ENCODE measurements at places on chromosomes 4 and X. TPM values are rescaled to one million over a fixed set of nuclear protein-coding genes. Genes with fewer than 3 reads are reported as not detected.
A peak's percentile ranks its signal among the peaks of the same experiment; 100 is the strongest.

DNA sequence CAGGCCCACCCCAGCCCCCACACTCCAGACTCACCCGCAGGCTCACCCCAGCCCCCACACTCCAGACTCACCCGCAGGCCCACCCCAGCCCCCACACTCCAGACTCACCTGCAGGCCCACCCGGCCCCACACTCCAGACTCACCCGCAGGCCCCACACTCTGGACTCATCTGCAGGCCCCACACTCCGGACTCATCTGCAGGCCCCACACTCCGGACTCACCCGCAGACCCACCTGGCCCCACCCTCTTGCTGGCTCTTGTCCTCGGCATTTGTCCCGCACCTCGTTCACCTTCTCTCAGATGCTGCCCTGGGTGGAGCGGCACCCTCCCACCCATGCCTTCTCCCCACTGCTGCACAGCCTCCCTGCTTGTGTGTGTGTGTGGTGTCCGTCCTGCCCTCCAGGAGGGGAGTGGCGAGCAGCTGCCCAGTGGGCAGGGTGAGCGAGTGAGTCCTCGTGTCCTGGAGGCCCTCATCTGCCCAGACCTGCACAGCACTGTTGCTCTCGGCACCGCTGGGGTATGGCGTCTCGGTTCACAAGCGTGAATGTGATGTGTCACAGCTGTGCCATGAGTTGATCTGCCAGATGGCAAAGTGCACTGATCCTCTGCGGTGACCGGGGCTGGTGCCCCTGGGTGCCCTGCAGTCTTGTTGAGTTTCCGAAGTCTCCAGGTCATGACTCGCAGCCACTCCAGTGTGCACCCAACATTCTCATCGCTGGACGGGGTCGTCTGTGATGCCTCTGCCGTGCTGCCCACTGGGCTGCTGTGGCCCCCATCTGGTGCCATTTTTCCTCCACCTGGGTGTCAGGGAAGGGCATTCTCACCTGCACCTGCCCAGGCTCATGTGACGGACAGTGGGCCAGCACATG, 27.7 kb downstream of the MAEA start:
- DNase-seq, result no peak

DNA sequence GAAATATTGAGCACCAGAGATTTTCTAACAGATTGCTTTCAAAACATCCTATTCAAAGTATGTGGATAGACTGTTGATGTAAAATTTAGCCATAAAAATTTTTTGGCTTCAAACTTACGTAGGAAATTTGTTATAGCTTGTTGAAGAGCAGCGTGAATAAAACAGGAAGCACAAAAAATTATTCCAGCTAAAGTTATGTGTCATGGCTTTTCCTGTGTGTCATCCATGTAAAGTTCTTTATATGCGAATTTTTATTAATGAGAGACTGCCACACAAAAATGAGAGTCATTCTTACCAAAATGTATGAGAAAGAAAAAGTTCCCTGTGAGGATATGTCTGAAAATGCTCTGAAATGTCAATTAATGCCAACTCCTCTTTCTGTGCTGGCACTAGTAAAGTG, 19.5 kb downstream of the EPGN start:
- no peak for DNase-seq

DNA sequence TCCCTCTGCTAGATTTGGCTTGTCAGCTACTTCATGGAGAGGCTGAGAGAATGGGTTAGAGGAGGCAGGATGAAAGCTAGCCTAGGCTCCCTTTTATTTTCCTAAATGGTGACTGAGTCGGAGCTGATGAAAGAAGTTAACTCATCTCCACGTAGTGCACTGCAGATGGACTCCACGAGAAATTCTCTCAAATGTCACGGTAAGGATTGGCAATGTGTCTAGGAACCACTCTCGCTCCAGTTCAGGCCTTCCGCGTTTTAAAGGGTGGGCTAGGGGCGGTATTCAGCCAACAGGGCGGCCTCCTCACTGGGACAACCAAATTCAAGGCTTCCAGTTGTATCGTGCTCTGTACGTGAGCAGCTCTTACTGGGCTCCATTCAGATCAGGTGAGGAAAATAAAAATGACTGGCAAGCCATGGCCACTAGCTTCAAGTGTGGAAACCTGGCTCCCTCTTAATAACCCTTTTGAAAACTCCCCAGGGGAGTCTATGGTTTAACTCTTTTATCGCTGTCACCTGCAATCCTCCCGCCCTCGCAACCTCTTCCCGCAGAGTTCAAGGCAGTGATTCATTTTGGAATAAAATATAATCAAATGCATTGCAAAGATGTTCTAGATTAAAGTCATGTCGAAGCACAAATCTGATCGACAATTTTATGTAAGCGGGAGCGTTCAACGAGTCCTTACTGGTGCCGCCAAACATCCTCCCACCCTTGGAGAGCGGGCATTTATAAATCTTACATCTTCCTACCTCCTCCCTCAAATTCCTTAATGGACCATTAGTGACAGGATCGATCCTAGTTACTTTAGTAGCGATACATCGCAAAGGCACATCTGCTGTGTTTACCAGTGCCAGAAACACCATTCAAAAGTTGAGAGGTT, 1.2 kb downstream of the SPOCK3 start:
- no peak for DNase-seq

GRCh38 chrX:129823522-129823921, 20.2 kb downstream of the ZDHHC9 start:
- DNase-seq, result no peak

DNA sequence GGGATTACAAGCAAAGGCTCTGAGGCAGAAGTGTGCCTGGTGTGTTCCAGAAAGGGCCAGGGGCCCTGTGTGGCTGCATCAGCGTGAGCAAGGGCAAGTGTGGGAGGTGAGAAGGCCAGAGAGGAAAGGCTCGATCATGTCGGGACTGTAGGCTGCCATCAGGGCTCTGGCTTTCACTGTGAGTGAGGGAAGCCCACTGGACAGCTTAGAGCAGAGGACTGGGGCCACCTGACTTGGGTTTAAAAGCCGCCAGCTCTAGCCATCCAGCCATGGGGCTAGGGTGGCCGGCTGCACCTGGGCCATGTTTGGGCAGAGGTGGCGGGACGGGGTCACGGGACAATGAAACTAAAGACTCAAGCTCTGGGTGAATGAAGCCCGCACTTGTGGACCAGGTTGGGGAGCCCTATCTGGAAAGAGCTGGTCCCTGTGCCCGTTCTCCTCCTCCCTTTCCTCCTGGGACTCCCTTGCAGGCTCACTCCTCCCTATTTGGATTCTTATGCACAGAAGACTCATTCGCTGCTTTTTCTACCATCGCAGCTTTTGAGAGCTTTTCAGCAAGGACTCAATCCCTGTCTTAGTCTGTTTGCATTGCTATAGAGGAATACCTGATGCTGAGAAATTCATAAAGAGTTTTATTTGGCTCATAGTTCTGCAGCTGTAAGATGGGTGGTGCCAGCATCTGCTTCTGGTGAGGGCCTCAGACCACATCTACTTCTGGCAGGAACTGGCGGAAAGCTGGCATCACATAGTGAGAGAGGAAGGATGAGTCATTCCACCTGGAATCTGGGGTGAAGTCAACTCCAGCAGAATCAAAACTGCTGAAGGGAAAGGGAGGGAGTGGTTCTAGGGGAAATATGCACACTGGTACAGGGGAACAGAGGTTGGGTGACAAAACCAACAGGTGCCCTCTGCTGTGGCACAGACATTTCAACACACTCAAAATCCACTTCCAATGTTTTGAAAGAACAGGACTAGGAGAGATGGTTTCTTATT, 15.3 kb downstream of the CTAG1B start:
- no peak for DNase-seq

DNA sequence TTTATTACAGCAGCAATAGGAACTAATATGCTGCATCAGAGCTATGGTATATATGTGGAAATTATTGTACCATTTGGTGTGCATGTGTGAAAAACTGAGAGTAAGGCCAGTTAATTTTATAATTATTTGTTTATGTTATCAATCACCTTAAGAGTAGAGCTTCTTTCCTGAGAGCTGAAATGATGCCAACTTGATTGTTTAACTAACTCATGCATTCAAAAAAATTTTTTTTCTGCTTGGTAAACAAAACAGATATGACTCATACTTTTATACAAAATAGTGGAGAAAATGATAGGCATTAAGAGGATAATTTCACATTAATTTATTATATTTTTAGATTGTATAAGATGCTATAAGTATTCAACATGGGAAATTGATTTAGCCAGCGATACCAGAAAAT, 622.7 kb downstream of the RAPGEF2 start:
- no peak for DNase-seq

- DNase-seq, result no peak
These were observed 24.2 kb upstream of the EDNRA start for GRCh38 chr4:147456706-147457105.

- DNase-seq, result no peak
These were observed 21.0 kb downstream of the S100G start for GRCh38 chrX:16671005-16671404.

- peak; percentile 61 for DNase-seq
These were observed at the start of gene ITM2A for GRCh38 chrX:79366873-79367749. Gene ITM2A (minus strand): TSS chrX:79367334. CDS start chrX:79367215, 119 bp downstream.

The F8A3 gene
- total RNA-seq, result 23.5 TPM

The CTPS2 gene
- 11.7 TPM for total RNA-seq

The MAGEA2B gene
- total RNA-seq, result not detected

Measured in sigmoid colon (tissue), 7 donors.